Activated CD4-positive, CD25-positive, alpha-beta regulatory T cell (primary cell): ENCODE measurements at places on chromosomes 7 and 10.

DNA sequence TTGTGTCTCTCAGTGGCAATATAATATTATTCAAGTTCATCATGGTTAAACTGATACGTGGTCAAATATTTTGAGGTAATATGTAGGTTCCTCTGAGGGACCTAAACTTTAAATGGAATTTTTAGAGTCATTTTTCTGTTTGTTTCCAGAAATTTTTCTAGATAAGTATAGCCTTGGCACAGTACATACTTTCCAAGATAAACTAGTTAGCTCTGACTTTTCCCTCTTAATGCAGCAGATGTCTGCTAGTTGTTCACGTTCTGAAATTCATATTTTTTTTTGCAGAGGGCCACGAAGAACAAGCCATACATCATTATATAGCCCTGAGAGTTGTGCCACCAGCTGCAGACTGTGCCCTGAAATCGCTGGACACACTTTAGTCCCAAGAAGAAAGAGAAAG is 61.6 kb downstream of the A1CF start:
- DNase-seq = no peak

- DNase-seq = no peak
Observed at GRCh38 chr10:122822973-122823690, 22.5 kb downstream of the CUZD1 start.

DNA sequence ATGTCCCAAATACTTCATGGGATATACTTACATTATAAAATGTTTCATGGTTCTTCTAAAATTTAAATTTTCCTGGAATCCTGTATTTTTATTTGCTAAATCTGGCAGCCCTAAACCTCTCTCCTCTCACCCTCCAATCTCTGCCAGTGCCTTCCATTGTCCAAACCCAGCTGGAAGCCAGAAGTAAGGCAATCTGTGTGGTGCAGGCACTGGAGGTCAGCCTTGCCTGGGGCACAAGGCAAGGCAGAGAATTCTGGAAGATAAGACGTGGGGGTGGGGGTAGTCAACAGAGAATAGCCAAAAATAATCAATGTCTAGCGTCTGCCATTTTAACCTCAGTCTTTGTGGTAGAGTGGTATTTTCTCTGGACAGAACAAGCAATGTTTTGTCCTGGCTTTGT is 381.7 kb downstream of the GPAM start:
- no peak for DNase-seq

DNA sequence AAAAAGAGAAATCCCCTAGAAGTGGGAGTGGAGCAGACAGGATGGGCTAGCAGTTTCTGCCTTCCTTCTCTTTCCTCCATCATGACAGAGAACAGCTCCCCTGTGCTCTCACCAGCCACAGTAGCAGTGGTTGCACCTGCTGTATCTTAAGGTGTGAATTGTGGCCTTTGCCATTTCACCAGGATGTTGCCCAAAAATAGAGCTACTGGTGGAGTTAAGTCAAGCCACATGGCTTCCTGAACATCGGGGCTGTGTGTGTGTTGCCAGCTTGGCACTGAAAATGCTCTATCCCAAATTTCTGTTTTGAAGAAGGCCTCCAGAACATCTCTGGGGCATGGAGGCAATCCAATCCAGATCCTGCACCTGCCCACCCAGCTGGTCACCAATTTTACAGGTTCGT is 348.7 kb downstream of the EXOC4 start:
- DNase-seq = no peak

DNA sequence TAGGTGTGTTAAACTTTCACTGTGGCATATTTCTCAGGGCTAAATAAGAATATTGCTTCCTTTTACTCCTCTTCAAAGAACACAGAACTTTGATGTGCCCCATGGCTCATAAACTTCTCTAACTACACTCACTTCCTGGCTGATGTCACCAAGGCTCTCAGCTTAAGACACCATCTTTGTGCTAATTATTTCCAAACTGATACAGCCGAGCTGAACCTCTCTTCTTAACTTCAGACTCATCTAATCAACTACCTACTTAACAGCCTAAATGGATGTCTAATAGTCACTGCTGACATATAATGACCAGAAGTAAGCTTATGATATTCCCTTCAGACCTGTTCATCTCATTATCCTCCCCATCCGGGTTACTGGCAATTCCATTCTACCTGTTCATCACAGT is 3.6 kb downstream of the C10orf67 start:
- no peak for DNase-seq

GRCh38 chr10:70283071-70283444 is 746 bp downstream of the NPFFR1 start:
- DNase-seq = no peak

- DNase-seq = no peak
Observed at GRCh38 chr10:5416981-5417380, 4.6 kb downstream of the NET1 start.

- peak; percentile 58 for DNase-seq
Observed at GRCh38 chr10:103193107-103193819, at the start of gene NT5C2. TSS of gene NT5C2 (minus strand) at chr10:103193272. CDS start at chr10:103174958, 18,314 bp downstream.

- DNase-seq = no peak
Observed at GRCh38 chr7:12765431-12766100, 78.1 kb downstream of the ARL4A start.

- DNase-seq = no peak
Observed at GRCh38 chr10:112365014-112365432, 8.9 kb upstream of the ACSL5 start.

DNA sequence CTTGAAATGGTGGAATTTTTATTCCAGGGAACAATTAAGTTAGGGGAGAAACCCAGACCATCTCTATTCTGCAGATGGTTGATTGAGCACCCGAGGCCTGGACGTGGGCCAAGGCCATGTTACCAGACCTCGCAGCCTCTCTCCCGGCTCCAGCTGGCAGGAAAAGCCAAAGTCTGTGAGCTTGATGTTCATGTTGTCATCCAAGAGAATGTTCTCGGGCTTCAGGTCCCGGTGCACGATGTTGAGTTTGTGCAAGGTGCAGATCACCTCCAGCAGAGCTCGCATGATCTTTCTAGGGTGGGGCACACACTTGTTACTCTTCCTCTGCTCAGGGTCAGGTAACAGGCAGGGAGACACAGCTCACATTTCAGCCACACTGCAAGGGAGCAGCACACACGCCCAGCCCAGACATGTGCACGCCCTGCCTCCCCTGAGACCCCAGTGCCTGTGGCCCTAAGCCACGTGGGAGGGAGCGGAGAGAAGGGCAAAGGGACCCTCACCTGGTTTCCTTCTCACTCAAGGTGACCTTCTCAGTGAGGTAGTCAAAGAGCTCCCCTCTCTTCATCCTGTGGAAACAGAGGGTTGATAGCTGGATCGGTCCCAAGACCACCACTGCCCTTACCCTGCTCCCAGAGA is 9.5 kb downstream of the PHKG1 start:
- no peak for DNase-seq

DNA sequence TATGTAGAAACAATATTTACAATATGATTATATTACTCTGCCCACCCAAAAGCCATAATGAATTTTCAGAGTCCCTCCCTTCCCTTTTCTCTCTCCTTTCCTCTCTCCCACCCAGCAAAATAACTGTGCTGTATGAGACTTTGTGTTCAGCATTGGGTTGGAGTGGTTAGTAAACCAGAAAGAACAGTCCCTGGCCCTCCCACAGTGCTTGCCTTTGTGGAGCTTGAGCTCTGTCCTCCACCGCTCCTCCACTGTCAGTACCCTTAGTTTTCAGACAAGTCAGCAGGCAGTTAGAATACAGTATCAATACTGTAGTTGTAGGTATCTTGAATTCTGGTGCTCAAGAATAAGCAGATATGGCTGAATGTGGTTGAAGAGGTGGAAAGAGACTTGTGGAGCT is 92.7 kb downstream of the CDK14 start:
- DNase-seq = no peak

GRCh38 chr7:117098457-117098856 is 145.2 kb downstream of the ST7 start:
- no peak for DNase-seq

- DNase-seq = no peak
Observed at GRCh38 chr10:86001521-86001920, 365.1 kb downstream of the GRID1 start.

DNA sequence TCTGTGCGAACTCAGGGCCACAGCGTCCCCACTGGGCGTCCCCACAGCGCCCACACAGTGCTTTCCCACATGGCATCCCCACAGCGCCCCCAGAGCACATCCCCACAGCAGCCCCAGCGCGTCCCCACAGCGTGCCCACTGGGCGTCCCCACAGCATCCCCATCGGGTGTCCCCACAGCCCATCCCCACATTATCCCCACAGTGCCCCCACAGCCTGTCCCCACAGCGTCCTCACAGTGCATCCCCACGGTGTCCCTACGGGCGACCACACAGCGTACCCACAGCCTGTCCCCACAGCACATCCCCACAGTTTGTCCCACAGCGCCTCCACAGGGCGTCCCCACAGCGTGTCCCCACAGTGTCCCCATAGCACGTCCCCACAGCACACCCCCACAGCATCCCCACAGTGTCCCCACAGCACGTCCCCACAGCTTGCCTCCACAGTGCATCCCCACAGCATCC is 131.6 kb downstream of the ACTR3B start:
- DNase-seq = no peak

DNA sequence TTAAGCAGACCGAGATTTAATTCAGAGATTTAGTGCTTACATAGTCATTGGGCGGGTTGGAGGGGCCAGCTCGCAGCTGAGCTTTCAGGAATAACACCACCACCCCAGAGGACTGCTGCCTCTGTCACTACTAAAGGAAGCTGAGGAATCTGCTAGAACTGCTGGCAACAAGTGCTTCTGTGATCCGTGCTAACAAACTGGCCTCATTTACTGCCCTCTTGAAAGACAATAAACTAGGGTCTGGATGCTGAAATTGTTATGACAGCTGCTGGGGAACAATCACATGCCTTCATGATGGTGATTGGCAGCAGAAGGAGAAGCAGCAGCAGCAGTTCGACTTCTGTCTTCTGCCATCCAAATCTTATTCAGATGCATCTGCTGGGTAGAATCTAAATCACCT is 285.5 kb upstream of the TAC1 start:
- no peak for DNase-seq

GRCh38 chr7:138460176-138460648 is at the start of gene TRIM24:
TSS of gene TRIM24 (plus strand) at chr7:138460259. CDS start at chr7:138460549, 290 bp downstream.
- DNase-seq = no peak
